ENCODE measurements at places on chromosomes 1 and 21.

- no peak for DNase-seq
Measured at GRCh38 chr1:178028841-178029481, 59.1 kb upstream of the SEC16B start.

DNA sequence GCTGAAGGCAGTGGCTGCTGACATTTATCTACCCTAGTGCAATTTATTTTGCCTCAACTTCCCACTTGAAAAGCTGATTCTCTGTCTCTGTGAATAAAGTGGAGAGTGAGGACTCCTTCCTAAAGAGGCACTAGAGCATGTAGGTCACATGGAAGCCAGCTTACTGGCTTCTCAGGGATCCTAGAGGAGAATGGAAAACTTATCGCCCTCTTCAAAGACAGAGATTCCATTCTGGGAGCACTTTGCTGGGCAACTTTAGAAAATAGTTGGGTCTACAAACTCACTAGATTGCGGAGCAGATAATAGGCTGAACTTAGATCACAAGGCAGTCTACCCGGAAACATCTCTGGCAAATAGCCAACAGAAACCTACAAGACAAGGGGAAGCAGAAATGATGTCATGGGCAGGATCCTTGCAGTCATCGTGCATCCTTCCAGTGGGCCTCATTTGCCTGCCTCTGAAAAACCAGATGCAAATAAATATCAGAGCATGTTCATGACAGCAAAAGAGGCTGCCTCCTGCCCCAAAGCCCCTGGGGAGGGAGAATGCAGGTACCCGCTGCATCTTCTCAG, 104.8 kb upstream of the BARHL2 start:
- no peak for DNase-seq

DNA sequence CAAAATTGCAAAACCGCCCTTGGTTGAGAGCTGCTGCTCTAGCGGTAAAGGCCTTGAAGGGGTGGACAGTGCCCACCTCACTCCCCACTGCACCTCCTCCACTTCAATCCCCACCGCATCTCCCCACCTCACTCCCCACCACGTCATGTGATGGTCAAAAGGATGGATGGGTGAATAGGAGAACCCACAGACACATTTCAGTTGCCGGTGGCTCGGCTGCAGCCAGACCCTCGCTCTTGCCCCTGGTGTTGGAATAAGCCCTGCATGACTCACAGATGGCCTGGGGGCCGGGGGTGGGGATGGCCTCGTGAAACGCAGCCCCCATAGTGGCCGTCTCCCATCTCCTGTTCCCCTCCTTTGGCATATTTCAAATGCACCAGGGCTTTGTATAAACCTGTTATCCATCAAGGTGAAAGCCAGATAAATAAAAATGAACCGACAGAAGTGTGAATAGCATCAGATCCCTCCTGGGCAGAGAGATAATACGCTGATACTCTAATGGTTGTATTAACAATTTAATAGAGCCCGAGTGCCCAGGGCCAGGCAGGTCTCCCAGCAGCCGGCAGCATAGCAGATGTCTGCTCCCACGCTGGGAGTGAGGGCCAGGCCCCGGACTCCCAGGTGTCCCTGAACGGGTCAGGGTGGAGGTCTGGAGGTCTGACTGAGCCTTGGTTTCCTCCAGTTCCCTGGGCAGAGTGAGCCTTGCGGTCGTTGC, 300.3 kb downstream of the NPHP4 start:
- DNase-seq, result no peak

- no peak for DNase-seq
Measured at GRCh38 chr1:30615076-30615795, 108.1 kb downstream of the MATN1 start.

DNA sequence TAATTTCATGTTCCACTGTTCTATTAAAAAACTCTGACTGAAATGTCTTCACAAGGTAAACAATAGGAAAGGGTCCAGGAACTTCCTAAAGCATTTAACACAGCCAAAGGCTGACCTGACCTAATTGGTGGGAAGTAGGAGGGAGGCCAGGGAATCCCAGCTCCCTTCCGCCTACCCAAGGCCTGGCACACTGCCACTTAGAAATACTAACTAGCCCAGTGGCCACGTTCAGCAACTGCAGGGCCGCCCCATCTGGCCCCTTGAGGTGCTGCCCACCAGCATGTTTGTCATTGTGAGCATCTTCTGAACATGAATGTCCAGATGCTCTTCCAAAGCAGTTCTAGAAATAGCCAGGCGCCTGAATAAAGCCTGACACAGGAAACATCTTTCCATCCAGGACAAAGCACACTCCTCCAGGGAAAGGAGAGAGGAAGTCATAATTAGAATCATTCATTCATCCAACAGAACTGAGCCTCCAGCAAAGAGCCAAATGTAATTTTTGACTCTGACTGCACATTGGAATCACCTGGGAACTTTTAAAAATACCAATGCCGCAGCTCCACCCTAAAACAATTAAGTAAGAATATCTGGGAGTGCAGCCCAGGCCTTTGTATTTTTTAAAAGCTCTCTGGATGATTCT, 44.6 kb upstream of the BCL9 start:
- no peak for DNase-seq

DNA sequence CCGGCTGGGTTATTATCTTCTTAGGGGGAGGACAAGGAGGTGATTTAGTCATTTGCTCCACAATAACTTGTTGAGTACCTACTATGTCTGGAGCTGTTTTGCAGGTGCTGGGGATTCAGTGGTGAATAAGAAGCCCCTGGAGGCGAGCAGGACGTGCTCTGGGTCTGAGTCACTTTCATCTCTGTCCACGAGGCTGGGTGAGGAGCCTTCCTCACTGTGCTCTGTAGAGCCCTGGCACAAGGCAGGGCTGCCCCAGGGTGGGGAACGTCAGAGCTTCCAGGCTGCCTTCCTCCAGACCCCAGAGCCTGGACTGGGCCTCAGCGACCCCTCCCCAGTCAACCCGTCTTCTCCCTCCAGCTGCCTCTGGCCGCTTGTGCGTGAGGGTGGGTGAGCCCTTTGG, 2.5 kb upstream of the PADI6 start:
- DNase-seq, result no peak

DNA sequence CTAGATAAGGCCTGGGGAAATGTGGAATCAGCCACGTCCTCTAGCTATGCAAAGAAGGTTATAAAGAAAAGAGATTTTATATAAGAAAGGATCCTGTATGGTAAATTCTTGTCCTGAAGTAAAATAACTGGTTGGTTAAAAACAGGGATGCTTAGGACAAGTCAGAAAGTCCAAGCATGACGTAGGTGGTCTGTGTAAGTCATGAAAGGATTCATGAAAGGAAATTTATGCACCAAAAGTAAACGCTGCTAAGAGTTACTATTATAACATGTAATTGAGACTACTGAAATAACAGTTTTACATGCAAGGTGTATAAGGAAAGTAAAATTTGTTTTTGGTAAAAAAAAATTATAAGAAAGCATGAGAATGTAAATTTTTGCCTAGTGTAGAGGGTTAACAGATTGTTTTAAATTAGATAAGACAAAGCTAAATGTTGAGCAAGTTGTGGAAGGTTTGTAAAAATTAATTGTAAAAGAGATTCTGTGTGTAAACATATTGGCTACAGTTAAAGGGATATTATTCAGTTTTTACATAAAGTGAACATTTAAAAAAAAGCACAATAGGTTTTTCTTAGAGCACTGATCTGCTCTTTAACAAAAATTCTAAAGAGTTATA, 43.9 kb downstream of the PIGK start:
- DNase-seq, result no peak

Data from GM12864 (cell line).